OCI-LY7 (cell line): ENCODE measurements at places on chromosomes 3 and 15. TPM values are rescaled to one million over a fixed set of nuclear protein-coding genes. Genes with fewer than 3 reads are reported as not detected.

CHRM5 gene
- total RNA-seq = not detected in 2 replicates

TCAIM gene
- 24.0 and 29.5 TPM in 2 replicates for total RNA-seq

GRCh38 chr3:156148946-156149381 is 28.6 kb downstream of the KCNAB1 start:
- DNase-seq = no peak

DNA sequence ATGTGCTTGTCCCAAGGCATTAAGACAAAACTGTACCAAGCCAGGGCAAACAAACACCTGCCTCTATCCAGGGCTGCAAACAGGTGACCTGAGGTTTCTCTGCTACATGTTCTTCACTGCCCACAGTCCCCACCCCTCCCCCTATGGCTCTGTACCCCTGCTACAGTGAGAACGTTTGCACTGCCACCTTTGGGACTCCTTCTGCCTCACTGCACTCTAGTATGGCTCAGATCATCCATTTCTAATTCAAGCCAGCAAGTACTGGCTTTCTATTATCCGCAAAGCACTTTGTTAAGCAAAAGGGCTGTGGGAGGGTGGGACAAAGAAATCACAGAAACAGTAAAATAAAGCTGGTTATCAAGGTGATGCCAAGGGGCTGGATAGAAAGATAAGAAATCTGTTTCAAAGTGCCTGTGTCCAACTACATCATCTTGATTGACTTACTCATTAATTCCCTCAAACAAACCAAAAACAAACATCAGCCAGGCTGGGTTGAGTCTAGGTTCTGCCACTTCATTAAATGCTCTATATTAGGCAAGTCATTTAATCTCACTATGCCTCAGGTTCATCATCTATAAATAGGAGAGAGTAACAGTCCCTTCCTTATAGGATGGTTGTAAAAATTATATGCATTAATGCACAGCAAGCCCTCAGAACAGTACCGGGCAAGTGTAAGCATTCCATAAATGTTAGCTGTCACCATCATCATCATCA is 95.3 kb downstream of the PDZRN3 start:
- DNase-seq = no peak

DNA sequence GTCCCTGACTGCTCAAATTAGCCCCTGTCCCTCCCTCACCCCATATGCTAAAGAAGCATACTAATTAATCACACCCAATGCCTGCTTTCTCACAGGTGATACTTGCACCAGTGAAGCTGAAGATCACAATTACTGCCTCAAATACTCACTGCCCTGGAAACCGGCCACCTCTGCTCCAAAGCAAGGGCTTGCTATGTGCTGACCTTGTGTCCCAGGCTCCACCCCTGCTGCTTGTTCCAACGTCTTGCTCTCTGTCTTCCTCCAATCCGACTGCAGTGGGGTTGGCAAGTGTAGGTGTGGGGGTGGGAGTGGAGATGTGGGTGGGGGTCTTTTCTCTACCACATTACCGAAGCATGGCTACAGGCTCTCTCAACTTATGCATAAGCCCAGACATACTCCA is 55.7 kb upstream of the PSMD6 start:
- DNase-seq = no peak
